ENCODE measurements at places on chromosomes 5 and 9. TPM values are rescaled to one million over a fixed set of nuclear protein-coding genes. Genes with fewer than 3 reads are reported as not detected.

GRCh38 chr9:84304166-84304565 lies 36.4 kb downstream of the SLC28A3 start:
- peak; percentile 13 for ATAC-seq

DNA sequence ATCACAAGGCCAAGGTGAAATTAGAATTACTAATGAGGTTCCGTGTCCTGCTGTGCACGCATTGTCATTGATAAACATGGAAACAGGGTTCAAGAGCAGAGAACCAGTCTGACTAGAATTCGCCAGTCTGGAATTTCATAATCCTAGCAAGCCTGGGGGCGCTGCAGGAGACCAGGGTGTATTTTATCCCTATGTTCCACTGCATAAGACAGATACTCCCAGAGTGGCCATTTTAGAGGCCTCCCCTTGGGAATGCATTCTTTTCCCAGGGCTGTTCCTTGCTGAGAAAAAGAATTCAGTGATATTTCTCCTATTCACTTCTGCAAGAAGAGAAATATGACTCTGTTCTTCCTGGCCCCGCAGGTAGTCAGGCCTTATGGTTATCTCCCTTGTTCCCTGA lies 1387.7 kb downstream of the MAT2B start:
- ATAC-seq, result no peak

RASEF gene
- total RNA-seq, result 8.1 TPM

DNA sequence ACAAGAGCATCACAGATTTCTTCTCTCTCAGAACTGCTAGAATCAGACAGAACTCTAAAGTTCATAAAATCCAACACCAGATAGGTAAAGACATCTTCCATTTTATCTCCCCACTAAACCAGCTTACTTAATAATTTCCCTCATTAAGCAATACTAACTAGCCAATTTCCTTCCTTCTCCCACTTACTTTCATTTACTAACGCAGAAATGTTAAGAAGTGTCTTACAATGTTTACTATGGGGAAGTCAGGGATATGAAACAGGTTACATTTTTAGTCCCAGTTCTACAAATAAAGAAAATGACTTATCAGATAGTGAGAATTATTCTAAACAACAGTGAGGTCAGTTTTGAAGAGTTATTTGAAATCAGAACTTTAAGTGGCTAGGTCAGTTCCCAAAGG lies 236.5 kb downstream of the FBXL17 start:
- ATAC-seq, result no peak

DNA sequence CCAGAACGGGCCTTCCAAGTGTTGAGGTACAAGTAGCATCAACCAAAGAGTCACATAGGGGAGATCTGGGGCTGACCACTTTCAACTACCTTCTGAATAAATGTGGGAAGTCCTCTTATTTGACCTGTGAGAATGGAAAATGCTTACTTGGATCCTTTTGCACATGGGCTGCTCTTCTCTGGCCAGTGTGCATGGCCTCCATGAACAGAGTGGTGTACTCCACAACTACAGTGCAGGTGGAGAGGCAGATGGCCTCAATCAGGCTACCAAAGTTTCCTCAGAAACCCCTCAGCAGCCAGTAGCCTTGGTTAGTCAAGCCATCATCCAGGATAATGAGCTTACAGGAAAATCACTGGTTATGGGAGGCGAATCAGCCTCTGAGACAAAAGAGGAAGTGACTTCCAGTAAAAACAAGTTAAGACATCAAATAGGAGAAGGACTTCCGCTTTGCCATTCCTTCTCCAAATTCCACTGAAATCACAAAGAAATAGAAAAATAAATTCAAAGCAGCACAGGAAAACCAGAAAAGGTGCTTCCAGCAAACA lies 18.3 kb upstream of the FCHO2 start:
- ATAC-seq, result no peak

GRCh38 chr9:100587375-100587774 lies 9.5 kb downstream of the CAVIN4 start:
- peak; percentile 42 for ATAC-seq
